ENCODE measurements at places on chromosomes 5 and 9.

- H3K27ac ChIP-seq: peak overlapping the region; percentile 77
- peak overlapping the region; percentile 40 for H3K4me3 ChIP-seq
- H3K27me3 ChIP-seq: no peaks in the 10 kb centered on the region
- no peaks in the 10 kb centered on the region for H3K36me3 ChIP-seq
- peak; percentile 62 for DNase-seq
Observed at GRCh38 chr9:6703898-6704639, 53.7 kb upstream of the KDM4C start.

DNA sequence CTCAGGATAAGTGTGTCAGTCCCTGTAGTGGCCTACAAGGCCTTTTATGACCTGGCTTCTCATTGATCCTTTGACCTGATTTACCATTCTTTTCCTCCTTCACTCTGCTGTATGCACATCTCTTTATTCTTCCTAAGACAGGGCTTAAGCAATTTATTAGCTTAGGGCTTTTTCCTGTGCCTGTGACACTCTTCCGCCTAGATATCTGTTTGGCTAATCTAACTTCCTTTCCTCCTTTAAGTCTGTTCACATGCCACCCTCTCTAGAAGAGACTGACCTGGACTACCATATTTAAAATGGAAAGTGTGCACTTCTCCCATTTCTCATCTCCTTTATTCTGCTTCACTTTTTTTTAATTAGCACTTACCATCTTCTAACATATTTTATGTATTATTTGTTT, 29.1 kb downstream of the FOCAD start:
- H3K27me3 ChIP-seq: no peaks in the 10 kb centered on the region
- no peaks in the 10 kb centered on the region for H3K4me1 ChIP-seq
- no peak for DNase-seq
- no peak overlapping the region for H3K27ac ChIP-seq

DNA sequence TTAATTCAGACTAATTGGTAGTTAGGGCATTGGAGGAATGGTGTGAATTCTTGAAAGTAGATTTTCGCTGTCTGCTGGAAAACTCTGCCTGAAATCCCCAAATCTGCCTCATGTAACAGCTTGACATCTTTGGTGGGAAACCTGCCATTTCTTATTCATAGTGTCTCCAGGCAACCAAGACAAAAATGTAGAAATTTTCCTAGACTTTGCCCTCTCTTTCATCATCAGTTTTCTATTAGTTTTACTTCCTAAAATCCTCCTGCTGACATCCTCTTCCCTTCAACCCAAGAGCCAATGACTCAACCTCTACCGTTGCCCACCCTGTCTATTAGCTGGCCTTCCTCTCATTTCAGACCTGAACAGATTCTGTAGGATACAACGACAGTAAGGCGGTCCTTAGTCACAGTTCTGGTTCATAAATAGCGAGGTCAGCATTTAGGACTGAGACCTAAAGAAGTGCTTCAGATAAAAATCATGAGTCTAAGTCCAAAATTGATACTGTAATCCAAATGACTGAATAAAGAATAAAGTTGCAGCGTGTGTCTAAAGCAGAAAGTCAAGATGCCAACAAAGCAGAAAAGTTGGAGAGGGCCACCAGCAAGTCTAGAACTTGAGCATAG, 133.9 kb downstream of the MUSK start:
- H3K27me3 ChIP-seq: no peaks in the 10 kb centered on the region
- H3K27ac ChIP-seq: no peak overlapping the region
- DNase-seq: no peak
- no peaks in the 10 kb centered on the region for H3K4me1 ChIP-seq
- H3K4me3 ChIP-seq: no peak overlapping the region

GRCh38 chr5:3417376-3417943, 178.2 kb upstream of the IRX1 start:
- H3K27me3 ChIP-seq: no peaks in the 10 kb centered on the region
- DNase-seq: no peak
- peaks cover 2% of the 10 kb centered on the region for H3K4me1 ChIP-seq
- no peak overlapping the region for H3K4me3 ChIP-seq
- H3K36me3 ChIP-seq: no peaks in the 10 kb centered on the region
- no peak overlapping the region for H3K27ac ChIP-seq

GRCh38 chr9:88196142-88196790, 58.0 kb upstream of the SPATA31C2 start:
- no peak overlapping the region for H3K4me3 ChIP-seq
- H3K27ac ChIP-seq: no peak overlapping the region
- no peaks in the 10 kb centered on the region for H3K27me3 ChIP-seq
- no peak for DNase-seq

DNA sequence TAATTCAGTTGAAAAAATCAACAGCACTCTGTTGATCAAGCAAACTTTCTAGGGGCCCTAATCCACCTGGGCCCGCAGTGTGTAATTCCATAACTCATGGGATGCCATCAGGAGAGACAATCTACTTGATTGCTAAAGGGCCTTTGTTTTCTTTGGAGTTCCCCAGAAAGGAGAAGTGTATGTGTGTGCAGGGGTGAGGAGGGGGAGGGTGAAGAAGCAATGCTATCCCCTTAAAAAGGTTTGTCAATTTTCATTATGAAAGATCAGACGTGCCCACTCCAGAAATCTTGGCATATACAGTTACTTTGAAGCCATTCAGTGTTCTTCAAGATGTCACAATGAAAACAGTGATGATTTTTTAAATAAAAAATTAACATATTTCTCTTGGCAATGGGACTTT, 6.2 kb downstream of the PARP8 start:
- H3K27ac ChIP-seq: no peak overlapping the region
- no peaks in the 10 kb centered on the region for H3K36me3 ChIP-seq
- no peaks in the 10 kb centered on the region for H3K4me1 ChIP-seq
- no peak overlapping the region for H3K4me3 ChIP-seq

DNA sequence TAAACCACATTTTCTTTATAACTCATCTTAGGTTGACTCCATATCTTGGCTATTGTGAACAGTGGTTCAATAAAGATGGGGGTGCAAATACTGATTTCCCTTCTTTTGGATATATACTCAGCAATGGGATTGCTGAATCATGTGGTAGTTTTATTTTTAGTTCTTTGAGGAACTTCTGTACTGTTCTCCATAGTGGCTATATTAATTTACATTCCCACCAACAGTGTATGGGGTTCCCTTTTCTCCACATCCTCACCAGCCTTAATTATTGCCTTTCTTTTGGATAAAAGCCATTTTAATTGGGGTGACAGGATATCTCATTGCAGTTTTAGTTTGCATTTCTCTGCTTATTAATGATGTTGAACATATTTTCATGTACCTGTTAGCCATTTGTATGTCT, 107.7 kb upstream of the EQTN start:
- no peak for DNase-seq
- no peaks in the 10 kb centered on the region for H3K4me1 ChIP-seq
- H3K36me3 ChIP-seq: no peaks in the 10 kb centered on the region
- no peaks in the 10 kb centered on the region for H3K27me3 ChIP-seq
- no peak overlapping the region for H3K4me3 ChIP-seq

DNA sequence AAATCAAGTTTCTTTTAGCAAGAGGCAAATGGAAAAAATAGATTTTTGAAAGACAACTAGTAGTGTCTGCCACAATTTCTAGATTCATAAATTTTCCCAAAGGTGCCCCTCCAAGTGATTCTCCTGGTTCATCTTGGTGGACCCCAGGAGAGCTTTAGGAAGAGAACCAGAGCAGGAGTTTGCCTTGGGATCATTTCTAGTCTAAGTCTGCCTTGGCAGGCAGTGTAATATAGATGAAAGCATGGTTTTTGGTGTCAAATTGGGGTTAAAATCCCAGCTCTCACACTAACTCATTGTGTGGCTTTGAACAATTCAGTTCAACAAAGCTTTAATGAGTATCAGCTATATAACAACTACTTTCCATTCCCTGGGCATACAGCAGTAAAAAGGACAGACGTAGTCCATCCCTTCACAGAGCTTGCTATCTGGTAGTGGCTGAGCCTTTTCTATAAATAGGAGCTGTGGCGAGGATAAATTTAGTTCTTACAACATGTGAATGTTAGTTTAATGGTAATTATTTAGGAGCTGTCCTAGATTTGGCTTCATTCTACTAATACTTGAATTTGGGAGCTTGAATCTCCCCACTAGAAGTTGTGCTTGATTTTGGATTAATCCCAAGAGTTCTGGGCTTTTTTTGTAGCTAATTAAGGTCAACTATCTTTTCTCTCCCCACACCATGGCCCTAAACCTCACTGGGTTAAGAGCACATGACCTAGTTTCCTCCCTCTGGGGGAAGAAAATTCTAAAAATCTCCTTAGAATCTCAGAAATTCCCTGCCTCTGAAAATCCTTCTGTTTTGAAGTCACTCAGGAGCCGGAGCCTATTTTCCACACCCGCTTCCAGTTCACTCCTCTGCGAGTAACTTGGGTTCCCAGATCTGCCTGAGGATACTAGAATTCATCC, 197.8 kb downstream of the PCSK1 start:
- no peak overlapping the region for H3K27ac ChIP-seq
- H3K4me1 ChIP-seq: no peaks in the 10 kb centered on the region
- no peak overlapping the region for H3K4me3 ChIP-seq
- H3K36me3 ChIP-seq: no peaks in the 10 kb centered on the region
- no peak for DNase-seq

DNA sequence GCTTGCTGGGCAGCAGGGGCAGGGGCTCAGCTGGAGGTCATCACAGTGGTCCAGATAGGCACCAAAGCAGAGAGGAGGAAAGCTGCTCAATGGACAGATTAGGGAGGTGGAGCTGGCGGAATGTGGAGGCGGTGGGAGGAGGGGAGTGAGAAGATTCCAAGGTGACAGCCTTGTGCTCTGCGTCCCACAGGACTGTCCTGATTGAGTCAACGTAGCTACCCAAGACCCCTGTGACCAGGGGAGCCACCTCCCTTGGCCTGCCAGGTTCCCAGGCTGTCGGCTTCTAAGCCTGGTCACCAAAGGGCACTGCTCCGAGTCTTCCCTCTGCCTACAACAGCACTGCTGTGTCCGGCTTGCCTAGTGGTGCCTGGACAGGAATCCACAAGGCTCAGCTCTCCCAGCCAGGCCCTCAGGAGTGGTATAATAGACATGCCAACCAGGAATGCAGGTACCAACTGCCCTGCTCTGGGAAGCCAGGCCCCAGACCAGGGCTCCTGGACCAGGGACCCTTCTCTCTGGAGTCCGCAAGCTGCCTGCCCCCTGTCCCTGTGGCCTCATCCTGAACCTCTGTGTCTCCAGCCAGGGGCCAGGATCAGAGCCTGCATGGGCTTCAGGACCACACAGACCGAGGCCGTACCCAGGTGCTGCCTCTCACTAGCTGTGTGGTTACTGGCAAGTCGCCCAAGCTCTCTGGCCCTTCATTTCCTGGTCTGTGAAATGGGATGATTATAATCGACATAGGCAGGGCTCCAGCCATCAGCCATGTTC, 67.9 kb downstream of the STK10 start:
- H3K4me1 ChIP-seq: no peaks in the 10 kb centered on the region
- H3K36me3 ChIP-seq: no peaks in the 10 kb centered on the region
- no peak overlapping the region for H3K27ac ChIP-seq
- no peaks in the 10 kb centered on the region for H3K27me3 ChIP-seq

DNA sequence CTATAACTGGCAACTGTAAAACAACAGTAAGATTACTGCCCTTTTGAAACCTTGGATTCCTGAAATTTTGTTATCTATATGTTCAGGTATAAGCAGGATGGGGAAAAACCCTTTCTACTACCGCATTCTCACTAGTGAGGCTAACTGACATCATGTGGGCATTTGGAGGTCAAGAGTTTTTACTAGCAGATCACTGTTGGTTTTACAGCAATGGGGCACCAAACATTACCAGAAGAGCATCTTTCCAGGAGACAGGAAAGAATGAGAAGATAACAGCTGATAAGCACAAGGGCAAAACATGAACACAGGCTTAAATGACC, 20.9 kb upstream of the TTC33 start:
- H3K36me3 ChIP-seq: no peaks in the 10 kb centered on the region
- H3K27me3 ChIP-seq: no peaks in the 10 kb centered on the region
- H3K27ac ChIP-seq: no peak overlapping the region
- DNase-seq: no peak
- H3K4me1 ChIP-seq: no peaks in the 10 kb centered on the region

DNA sequence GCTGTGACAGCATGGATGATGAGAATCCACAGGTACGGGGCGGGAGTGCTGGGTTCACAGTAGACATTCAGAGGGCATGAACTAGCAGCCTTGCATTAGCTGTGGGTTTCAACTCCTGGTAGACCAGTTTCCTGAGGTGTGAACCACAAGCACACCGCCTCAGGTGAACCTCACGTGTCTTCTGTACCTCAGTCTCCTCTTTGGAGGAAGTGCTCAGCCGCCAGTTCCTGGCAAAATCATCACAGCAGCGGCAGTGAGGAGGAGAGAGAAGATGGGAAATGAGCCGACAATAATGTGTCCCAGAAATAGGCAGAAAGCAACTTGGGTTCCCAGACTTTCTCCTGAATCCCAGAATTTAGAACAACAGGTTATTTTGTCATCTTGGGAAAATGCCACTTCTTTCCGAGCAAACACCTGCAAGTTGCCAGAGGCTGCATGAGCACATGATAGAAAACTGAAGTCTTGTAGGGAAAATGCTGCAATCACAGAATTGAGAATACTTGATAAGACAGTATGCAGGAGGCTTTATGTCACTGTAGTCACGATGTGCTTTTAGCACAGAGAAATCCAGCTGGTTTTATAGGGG, 258.5 kb downstream of the AOPEP start:
- no peaks in the 10 kb centered on the region for H3K27me3 ChIP-seq
- H3K4me1 ChIP-seq: no peaks in the 10 kb centered on the region

- no peaks in the 10 kb centered on the region for H3K4me1 ChIP-seq
- H3K4me3 ChIP-seq: peak overlapping the region; percentile 70
- peak; percentile 82 for DNase-seq
- H3K36me3 ChIP-seq: no peaks in the 10 kb centered on the region
Observed at GRCh38 chr5:91381774-91382359, 1.2 kb downstream of the ARRDC3 start.

DNA sequence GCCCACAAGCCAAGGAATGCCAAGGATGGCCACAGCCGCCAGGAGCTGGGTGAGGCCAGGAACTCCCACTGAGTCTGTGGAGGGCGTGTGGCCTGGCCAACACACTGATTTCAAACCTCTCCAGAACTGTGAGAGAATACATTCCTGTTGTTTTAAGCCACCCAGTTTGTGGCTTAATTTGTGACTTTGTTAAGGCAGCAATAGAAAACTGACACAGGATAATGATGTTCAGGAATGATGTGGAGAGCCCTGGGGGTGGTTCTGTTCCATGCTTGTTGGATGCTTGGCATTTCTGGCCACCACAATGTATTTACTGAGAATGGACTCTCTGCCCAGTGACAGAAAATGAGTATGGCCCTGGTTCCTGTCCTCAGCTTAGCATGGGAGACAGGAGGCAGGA, 82.8 kb downstream of the DAP start:
- H3K36me3 ChIP-seq: peaks cover 3% of the 10 kb centered on the region
- DNase-seq: no peak
- no peak overlapping the region for H3K27ac ChIP-seq
- H3K27me3 ChIP-seq: no peaks in the 10 kb centered on the region
- H3K4me1 ChIP-seq: no peaks in the 10 kb centered on the region

- DNase-seq: no peak
- no peaks in the 10 kb centered on the region for H3K36me3 ChIP-seq
- H3K27me3 ChIP-seq: no peaks in the 10 kb centered on the region
- H3K4me1 ChIP-seq: no peaks in the 10 kb centered on the region
Observed at GRCh38 chr5:98934546-98934945, 5.7 kb upstream of the CHD1 start.

All from prostate gland (tissue), 2 donors.